LNCaP clone FGC (cell line): ENCODE measurements at places on chromosomes 6 and 20.

DNA sequence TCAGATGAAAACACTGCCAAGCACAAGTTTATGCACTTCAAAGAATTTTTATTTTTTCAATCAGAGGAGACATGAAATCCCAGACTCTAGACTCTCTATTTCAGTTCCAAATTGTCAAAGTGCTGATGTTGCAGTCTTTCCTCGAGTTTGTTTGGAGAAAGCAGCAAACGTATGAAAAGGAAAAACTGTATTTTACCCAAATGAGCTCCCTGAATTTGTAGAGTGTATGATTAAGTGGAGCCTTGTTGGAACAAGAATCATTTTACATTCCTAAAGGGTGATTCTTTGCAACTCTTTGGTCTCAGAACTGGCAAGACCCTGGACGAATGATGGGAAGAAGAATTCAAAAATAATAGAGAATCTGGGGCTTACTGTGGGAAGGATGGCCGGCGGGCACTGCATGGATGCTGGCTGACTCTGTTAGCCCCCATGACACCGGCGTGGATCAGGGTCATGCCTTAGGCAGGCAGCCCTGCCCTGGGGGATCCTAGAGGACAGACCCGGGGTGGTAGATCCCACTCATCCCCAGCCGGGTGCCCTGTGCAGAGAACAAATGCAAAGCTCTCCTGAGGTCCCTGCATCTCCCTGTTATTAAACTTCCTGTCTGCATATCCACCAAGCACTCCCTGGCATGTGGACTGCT lies 207.4 kb downstream of the FNDC1 start:
- DNase-seq = no peak

DNA sequence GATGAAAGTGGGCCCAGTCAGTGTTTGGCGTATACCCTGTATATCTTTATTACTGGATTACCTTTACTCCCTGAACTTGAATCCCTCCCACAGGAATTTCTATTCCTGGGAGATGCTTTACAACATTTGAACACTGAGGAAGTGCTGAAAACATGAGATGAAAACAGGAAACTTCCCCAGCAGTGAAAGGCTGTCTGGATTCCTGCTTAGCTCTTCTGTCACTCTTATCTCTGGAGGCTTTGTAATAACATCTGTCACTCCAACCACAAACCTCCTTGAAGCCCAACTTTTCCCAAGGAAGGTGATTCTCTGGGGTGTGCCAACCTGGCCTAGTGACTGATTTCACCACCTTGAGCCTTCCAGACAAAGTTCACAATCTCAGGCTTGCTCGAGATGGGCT lies 264.5 kb upstream of the BMP2 start:
- DNase-seq = no peak

DNA sequence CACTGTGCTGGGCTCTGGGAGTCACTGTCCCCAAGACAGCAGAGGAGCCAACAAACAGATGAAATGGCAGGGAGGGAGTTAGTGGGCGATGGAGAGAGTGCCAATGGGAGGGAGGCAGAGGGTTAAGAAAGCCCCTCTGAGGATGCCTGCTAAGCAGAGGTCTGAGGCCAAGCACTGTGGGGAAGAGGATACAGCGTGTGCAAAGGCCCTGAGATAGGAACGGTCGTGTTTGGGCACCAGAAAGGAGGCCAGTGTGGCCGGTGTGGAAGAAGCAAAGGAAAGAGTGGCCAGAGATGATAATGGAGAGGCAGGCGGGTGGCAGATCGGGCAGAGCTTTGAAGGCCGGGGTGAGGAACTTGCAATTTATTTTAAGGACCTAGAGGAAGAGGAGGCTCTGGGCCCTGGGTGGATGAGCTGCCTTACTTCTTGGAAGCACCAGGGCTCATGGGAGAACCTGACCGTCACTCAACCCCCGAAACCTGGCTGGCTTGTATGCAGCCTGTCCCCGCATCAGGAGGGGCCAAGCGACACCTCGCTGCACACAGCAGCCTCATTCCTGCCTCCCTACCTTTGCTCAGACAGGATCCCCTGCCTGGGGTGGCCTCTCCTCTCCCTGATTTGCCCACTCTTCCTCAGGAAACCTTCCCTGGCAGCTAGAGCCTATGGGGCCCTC lies 73.0 kb downstream of the KCNB1 start:
- DNase-seq = no peak

DNA sequence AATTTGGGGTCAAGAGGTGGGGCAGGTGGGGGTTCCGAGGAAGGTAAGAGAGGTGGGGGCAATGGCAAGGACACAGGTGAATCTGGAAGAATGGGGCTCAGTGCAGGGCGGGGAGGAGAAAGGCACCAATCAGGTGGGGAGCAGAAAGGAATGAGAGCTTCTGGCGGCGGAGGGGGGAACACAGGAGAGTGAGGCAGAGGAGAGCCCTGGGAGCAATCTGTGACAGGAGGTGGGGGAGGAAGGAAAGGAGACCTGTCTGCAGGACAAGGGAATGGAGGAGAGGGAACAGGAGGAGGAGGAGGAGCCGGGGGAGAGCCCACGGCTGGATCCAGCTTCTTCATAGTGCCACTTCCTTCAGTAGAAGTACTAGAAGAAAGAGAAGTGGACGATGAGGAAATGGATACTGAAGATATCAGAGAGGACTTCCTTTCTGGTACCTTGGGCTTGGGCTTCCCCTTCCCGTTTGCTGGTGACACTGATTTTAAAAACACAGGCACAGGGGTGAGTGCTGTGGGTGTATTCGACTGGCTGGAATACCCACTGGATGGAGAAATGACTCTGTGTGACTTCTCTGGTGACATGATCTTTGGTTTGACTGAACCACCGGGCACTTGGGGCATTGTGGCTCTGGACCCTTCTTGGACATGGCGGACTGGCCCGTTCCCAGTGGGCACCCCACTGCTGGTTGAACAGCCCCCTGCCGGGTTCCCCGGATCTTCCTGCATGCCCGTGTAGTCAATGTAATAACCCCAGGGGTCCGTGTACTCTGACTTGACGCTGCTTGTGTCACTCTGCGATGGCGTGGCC lies 27.4 kb downstream of the HEBP2 start:
- DNase-seq = no peak

DNA sequence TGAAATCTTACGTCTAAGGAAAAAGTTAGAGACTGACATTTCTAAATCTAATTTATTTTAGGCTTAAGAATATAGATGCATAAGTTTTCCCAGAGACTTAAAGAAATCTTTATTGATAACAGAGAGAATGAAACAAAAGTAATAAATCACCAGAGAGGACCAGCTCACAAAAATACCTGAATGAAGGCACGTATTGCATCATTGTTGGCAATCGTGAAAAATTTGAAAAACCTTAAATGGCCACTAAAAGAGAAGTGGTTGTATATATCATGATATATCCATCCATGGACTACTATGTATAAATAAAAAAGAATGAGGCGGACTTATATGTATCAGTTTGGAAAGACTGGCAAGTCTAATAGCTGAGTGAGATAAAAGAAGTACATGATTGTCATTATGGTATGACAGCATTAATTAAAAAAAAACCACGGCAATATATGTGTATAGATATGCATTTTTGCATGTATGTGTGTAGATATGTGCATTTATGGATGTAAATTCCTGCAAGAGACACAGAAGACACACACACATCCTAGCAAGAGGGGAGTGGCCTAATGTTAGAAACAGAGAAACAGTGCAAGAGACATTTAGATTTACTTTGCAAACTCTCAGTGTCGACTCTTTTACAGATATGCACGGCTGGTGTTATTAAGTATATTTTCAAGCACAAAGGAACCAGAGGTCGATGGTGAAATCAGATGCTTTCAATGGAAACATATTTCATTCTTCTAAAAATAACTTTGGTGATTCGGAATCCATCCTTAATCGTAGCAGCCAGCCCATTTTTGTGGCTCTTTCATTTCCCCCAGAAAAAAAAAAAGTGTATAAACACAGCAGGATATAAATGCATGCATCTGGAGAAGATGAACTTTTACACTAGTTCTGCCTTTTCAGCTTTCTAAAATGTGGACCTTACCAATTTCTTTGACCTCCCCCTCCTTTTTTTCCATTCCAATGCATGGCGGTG lies 156.1 kb upstream of the SALL4 start:
- DNase-seq = no peak

DNA sequence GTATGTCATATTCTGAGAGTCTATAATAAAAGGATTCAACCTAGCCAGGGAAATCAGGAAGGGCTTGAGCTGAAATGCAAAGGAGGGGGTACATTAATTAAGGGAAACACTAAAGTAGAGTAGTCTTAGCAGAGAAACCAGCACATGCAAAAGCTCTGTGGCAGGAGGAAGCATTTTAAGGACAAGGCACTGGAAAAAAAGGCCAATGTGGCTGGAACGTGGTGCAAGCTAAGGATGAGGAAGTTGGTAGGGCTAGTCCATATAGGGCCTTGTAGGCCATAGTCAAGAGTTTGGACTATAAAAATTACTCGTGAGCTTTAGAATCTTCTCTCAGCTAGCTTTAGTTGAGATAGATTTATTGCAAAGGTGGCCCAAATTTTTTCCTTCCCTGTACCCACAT lies 75.2 kb upstream of the TOP1 start:
- no peak for DNase-seq

DNA sequence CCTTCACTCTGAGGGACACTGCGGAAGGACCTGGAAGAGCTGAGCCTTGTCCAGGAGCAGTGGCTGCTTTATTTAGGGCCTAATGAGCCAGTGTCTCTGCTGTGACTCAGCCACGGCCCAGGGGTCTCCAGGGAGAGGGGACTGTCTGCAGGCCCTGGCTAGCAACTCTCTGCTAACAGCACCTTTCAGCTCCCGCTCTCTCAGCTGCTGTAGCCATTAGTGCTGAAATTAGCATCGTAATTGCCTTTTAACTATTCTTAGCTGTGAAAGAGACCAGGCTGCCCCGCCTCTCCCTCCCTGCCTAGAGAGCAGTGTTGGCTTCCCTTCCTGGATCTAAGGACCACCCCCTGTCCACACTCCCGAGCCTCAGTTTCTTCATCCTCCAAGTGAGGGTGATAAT lies 53.1 kb upstream of the SLC32A1 start:
- DNase-seq = no peak

- no peak for DNase-seq
These were observed 180.2 kb downstream of the PTPRT start for GRCh38 chr20:43009532-43009931.

GRCh38 chr6:143149771-143150170 lies 89.1 kb downstream of the AIG1 start:
- DNase-seq = no peak

DNA sequence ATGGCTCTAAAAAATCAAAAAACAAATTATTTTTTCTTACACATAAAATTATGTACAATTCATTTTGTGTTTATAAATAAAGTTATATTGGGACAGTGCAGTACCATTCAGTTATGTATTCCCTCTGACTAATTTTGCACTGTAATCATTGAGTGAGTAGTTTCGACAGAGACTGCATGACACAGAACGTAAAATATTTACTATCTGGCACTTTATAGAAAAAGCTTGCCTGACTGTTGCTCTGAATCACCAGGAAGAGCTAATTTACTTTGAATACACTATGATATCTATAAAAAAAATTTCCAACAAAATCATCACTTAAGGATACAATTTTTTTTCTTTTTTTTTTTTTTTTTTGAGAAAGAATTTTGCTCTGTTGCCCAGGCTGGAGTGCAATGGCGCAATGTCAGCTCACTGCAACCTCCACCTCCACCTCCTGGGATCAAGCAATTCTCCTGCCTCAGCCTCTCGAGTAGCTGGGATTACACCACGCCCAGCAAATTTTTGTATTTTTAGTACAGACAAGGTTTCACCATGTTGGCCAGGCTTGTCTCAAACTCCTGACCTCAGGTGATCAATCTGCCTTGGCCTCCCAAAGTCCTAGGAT lies 11.0 kb upstream of the KHDC1L start:
- no peak for DNase-seq

DNA sequence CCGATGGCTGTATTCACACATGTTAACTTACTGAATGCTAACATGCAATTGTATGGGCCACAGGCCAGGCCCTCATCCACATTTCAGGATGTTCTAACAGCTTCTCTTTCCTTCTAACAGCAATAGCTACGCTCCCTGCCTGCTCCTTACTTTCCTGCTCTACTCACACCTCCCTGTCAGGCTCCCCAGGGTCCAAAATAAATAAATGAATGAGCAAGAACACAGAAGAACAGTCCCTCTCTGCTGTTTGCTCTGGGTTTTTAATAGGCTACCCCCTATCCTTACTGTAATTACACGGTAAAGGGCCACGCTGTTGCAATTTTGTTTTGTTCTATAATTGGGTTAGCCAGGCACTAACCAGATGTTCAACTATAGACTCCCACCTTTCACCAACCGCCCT lies 135.6 kb downstream of the GMDS start:
- no peak for DNase-seq

- DNase-seq = no peak
These were observed 434.7 kb upstream of the SOX4 start for GRCh38 chr6:21158873-21159272.

GRCh38 chr6:470051-470900 lies 78.7 kb downstream of the IRF4 start:
- DNase-seq = no peak

DNA sequence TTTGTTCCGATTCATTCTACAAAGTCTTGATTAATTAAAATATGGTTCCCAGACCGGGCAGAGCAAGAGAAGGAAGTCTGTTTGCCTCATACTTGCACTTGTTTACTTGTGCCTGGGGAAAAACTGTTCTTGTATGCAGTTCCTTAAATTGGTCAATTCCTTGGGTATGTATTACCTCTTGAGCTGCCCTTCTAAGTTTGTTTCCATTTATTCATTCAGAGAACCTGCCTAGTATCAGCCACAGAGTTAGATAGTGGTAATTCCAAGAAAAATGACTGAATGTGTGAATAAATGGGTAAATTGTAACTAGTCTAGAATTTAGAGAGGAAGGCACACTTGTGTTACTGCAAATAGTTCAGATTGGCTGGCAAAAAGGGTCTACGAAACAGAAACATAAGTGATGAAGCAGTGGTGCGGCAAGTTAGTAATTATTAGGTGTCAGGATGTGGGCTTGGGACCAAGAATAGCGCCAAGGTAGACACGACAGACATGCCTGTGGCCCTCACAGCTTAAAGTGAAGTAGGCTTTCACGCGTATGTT lies 525 bp upstream of the MAK start:
- DNase-seq = no peak

DNA sequence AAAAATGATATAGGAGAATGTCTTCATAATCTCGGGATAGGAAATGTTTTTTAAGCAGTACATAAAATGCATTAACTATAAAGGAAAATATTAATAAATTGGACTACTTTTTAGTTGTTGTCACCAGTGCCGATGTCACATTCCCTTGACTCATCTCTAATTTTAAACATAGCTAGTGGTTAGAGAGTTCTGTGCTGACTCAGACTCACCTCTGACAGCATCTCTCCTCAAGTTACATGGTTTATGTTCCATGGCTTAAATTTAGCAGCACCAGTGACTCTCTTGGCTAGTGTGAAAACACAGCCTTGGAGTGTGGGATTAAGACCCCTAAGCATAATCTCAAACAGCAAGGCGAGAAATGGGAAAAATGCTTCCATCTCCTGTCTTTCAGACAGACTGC lies 311.8 kb upstream of the MMS22L start:
- no peak for DNase-seq

- DNase-seq = no peak
These were observed 34.6 kb upstream of the EPHA7 start for GRCh38 chr6:93453956-93454355.

GRCh38 chr6:143513410-143513809 lies 1.9 kb upstream of the FUCA2 start:
- DNase-seq = no peak

GRCh38 chr6:159952289-159953005 lies 16.4 kb upstream of the IGF2R start:
- no peak for DNase-seq
